IPS DF 6.9 (cell line): ENCODE measurements at places on chromosomes 3 and 15.

DNA sequence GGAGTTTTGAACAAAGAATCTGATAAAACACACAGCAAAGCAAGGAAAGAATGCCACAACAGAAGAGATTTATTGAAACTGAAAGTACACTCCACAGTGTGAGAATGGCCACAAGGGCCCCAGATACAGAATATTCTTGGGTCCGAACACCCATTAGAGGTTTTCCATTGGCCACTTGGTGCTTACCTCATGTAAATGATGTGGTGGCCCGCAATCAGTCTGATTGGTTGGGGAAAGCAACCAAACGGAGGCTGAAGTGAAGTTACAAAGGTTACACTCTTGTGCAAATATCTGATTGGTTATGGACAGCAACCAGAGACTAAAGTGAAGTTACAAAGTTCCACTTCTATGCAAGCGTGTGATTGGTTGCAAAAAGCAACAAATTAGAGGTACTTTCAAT, 20.4 kb downstream of the NSUN3 start:
- DNase-seq: no peak

DNA sequence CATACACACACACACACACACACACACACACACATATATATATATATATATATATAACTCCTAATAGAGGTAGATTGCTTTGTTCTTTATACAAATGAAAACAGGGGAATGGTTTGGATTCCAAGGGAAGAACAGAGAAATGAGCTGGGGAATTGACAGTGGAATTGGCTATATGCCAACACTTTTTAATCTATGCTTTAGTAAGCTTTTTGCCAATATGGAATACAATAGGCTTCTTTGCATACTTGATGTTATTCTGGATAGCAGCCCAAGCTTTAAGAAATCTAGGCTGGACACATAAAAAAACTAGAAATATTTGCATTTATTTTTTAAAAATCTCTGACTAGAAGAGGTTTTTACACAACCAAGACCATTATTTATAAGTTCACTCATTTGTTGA, 334.2 kb upstream of the MDFIC2 start:
- DNase-seq: no peak

DNA sequence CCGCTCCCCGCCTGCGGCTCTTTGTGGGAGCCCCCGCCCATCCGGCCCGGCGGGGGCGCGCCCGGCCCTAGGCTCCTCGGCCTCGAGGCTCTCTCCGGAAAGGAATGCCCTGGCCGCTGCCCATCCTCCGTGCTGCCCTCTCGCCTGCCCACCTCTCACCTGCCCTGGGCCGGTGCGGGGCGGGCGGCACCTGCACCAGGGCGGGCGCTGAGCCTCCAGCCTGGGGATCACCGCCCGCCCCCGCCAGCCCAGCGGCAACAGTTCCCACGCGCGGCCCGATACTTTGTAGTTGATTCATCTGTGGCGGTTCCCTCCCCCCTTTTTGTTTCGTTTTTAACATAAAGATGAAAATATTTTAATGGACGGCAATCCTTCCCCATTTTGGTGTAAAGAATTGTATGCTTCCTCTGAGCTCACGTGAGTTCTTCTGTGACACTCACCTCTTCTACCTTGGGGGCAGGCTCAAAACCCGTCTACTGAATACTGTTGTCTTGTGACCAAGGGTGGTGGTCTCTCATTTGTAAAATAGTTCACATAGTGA, 1.9 kb downstream of the KLF13 start:
- DNase-seq: no peak

DNA sequence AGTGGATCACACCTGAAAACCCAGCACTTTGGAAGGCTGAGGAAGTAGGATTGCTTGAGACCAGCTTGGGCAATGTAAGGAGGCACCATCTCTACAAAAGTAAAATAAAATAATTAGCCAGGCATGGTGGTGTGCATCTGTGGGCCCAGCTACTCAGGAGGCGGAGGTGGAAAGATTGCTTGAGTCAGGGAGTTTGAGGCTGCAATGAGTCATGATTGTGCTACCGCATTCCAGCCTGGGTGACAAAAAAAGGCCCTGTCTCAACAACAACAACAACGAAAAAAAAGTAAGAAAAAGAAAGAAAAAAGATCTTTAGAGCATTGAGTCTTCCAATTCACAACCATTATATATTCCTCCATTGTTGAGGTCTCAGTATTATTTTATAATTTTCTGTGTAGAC, 192.4 kb upstream of the DPH6 start:
- no peak for DNase-seq

DNA sequence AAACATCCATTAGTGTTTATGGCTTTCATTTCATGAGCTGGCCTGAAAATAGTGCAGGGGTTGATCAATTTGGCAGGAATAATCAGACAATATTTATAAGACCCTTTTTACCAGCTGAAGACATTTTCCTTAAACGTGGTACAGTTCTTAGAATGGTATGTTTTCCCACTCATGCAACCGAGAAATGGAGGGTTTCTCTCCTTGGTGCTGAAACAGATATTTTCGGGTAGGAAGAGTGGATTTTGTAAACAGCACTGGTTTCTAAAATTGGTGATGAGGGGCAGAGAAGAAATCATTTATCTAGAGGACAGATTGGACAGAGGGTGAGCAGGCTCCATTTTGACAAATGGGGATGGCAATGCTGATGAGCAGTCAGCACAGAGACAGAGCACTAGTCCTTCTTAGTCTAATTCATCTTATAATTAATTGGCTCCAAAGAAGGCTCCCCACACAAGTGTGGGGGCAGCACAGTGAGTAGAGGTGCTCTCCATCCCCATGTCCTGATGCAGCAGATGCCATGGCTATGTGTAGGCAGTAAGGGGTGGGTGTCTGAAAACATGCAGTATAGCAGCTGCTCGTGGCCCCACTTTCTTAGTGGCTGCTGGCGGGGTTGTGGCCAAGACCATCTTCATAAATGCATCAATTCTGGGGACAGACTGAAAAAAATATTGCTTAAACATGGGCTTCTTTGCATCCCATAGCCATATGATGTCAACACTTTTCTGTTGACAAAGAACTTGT, 18.1 kb upstream of the SLC7A14 start:
- no peak for DNase-seq

DNA sequence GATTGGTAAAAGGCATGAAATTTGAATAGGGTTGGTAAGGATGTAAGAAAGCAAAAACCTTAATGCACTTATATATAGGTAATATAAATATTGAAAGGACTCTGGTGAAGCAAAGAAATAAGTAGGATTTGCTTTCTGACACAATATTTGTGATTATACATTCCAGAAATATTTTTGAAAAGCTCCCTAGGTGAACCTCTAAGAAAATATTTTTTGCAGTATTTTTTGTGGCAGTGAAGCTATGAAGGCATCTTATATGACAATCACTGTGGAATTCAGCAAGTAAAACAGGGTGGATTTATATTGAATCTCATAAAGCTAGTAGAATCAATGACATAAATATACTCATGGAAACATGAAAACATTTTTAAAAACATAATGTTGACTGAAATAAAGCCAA, 119.6 kb upstream of the EPHA3 start:
- no peak for DNase-seq
